ENCODE measurements at places on chromosomes 13 and 19.

- peak; percentile 58 for DNase-seq
These were observed 1.0 kb upstream of the ETFB start for GRCh38 chr19:51367255-51367564.

GRCh38 chr19:10637894-10638293 lies 12.5 kb downstream of the SLC44A2 start:
- no peak for DNase-seq

DNA sequence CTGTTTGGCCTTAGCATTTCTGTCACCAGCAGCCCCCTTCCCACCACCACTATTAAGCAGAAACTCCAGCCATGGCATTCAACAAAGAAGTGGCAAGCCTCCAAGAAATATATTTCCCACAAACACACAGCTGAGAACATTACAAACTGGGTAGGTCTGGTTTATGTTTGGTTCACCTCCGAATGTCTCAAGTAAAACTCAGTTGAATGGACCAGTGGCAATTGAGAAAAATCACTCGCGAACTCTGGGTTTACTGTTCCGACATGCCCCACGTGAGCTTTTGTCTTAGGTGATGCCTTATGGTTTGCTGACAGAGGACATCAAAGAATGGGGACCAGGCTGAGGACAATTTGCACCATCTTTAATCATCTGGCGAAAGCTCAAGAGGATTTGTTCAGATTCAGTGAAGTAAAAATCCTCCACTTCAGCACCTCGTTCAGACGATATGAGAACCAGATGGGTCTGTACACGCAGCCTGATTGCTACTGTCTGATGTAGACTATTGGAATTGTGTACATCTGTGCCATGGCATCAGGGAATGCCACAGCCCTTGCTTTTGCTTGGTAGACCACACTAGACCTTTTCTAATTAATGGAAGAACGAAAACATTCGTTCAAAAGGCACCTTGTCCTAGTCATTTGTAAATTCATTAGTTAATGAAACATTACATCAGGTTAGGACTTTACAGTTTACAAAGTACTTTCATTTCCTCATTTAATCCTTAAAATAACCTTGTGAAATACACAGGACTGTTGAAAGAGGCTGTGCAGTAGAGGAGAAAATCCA lies 59.4 kb downstream of the SLC10A2 start:
- DNase-seq, result no peak

DNA sequence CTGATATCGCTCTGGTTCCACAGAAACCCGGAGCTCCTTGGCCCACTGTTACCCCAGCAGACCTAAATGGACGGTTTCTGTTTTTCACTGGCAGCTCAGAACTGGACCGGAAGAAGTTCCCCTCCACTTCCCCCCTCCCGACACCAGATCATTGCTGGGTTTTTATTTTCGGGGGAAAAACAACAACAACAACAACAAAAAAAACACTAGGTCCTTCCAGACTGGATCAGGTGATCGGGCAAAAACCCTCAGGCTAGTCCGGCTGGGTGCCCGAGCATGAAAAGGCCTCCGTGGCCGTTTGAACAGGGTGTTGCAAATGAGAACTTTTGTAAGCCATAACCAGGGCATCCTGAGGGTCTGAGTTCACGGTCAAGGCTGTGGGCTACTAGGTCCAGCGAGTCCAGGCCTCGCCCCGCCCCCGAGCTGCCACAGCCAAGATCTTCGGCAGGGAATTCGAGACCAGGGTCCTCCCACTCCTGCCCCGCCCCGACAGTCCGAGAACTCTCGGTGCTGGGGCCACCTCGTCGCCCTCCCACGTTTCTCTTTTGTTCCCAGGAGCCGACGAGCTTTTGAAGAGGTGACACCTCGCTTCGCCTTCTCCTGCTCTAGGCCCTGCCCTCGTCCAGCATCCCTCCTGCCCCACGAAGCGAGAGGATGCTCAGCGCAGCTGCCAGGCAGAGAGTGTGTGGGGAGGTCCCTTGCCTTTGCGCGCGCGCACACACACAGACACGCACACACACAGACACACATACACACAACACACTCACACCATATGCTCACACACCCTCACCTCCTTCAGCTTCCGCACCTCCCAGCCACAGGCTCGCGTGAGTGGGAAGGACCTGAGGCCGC lies 8.8 kb downstream of the ZIC2 start:
- DNase-seq, result no peak

DNA sequence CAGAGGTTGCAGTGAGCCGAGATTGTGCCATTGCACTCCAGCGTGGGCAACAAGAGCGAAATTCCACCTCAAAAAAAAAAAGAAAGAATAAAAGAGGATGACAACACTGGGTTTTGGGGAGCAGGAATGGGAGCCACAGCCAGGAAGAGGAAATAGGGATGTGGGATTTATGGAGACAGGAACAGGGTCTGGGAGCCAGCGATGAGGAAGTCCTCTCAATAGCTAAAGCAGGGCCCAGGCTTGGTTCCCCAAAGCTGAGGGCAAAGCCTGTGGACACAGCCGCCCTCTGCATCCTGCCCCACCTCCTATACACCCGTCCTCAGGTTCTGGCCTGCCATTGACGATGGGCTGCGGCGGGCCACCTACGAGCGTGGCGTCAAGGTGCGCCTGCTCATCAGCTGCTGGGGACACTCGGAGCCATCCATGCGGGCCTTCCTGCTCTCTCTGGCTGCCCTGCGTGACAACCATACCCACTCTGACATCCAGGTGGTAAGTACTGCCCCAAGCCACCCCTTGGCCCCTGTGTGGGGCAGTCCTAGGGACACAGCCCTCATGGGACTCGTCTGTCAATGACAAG lies 13.6 kb downstream of the HIPK4 start:
- no peak for DNase-seq

- DNase-seq, result no peak
These were observed at the start of gene ARHGEF7 for GRCh38 chr13:111115061-111115964. ARHGEF7 (plus strand) TSS chr13:111115310; CDS start chr13:111115527, 217 bp downstream.

DNA sequence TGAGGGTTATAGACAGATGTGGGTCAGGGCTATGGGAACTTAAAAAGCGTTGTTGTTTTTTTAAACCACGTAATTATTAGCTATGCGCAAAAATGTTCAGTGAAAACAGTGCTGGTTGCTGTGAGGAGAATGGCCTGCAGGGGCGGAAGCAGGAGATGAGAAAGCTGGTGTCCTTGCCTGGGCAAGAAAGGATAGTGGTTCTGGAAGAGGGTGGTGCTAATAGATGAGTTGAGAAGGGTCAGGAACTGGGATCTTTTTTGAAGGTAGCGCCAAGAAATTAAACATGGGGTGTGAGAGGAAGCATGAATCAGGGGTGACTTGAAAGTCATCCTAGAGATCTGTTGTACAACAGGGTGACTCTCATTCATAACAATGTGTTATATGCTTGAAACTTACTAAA lies 4.8 kb upstream of the SMG9 start:
- no peak for DNase-seq

- DNase-seq, result no peak
These were observed 3.6 kb downstream of the KCNK6 start for GRCh38 chr19:38323291-38323690.

DNA sequence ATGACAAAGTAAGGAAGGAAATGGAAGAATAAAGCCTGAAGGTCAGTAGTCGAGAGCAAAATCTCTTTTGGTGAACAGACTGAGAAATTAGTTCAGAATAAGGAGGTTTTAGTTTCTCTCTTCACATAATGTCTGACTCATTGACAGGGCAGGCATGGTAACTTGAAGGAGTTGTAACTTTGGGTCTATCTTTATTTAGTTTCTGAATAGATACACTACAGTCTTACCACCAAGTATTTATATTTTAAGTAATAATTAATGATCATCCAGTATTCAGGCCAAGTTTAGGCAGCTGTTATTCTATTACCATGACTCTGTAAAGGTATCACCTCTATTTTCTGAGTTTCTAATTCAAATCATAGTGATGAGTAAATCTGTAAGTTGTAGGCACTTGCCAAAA lies 219.9 kb downstream of the SPRY2 start:
- no peak for DNase-seq

DNA sequence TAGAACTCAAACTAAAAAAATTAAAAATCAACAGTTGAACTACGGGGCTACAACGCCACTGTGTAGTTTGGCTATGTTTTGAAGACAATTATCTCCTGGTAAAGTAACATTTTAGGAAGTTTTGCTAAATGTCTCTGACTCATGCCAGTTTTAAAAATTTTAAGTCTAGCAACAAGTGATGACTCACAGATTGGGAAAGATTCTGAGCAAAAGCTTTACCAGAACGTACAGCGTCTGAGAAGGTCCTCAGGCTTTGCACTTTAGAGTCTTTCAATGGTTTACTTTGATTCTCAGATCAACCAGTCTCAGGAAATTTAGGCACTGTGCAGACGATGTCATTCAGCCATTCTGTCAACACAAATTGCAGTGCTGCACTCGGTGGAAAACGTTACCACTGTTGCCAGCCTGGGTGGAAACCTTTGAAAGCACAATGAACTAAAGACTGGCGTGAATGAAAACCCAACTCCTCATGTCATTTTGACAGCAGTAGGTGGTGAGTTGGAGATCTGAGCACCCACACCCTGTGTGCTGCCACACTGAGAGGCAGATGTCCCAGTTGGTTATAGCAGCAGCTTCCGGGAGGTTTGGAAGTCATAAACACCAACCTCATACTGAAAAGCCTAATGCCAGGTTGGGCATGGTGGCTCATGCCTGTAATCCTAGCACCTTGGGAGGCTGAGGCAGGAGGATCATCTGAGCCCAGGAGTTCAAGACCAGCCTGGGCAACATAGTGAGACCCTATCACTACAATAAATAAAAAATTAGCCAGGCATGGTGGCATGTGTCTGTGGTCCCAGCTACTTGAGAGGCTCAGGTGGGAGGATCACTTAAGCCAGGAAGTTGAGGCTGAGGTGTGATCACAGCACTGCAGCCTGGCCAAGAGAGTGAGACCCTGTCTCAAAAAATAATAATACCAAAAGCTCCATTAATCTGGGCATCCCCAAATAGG lies 6.3 kb upstream of the WTIP start:
- DNase-seq, result peak; percentile 24

DNA sequence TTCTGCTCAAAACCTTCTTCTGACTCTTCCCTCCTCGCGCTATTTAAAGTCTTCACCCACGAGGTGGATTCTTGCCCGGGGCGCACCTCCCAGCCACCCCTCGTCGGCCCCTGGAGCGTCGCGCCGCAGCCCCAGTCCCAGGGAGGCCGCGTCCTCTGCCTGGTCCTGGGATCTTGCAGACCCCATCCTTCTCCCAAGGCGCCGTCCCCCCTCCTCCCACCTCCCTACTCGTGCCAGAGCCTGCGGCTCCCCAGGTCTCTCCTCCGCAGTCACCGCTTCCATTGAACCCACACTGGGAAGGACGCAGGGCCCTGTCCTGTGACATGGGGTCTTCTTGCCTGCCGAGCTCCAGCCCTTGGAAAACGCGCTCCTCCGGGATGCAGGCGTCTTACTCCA lies 486 bp downstream of the ZNF808 start:
- DNase-seq, result no peak

DNA sequence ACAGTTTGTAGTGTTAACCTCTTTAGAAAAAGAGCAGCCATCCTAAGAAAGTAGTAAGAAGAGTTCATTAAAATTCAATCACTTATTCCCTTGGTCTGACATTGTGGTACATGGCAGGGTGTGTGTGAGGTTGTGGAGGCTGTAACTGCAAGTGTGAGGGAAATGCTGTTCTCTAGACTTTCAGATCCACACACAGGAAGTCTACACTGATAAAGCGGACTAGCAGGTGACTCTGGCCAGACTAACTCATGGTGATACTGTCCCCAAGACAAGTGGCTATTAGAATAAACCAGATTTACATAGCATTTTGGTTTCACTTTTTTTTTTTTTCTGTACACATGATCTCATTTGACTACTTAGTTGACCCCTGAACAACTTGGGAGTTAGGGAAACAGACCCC lies 10.0 kb downstream of the MTIF3 start:
- DNase-seq, result no peak

GRCh38 chr13:49464085-49464484 lies 20.0 kb downstream of the SETDB2 start:
- DNase-seq, result no peak

DNA sequence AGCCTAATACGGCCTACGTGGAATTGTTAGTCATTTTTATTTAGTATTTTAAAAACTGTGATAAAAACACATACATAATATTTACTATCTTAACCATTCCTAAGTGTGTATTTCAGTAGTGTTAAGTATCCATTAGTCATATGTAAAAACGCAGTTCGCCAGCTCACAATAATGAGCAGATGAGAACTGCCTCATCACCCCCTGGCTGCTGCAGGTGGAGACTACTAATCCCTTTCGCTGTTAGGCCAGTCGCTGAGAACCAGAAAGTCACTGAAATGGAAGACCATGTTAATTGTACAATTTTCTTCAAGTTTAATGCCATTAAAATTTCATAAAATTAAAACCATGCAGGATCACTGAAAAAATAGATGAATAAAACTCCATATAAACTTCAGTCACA lies 1.6 kb downstream of the ESD start:
- no peak for DNase-seq

- no peak for DNase-seq
These were observed 1453.1 kb downstream of the UQCRFS1 start for GRCh38 chr19:27759896-27760295.
